Right kidney (tissue), 9 donors: ENCODE measurements at places on chromosomes 6 and 20.
A peak's percentile ranks its signal among the peaks of the same experiment; 100 is the strongest.

DNA sequence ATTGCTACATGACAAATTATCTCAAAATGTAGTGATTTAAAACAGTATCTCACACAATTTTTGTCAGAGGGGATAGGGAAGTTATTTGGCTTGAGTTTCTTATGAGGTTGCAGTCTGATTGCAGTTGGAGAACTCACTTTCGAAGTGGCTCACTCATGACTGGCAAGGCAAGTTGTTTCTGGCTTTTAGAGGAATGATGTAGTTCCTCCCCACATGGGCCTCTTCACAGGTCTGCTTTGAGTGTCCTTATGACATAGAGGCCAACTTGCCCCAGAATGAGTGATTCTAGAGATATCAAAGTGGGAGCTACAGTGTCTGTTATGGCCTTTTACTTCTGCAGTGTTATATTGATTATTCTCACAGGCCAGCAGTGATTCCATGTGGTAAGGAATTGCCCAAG, 6.1 kb downstream of the DOP1A start:
- no peak for DNase-seq

- no peak for DNase-seq
These were observed 1062.0 kb downstream of the HACE1 start for GRCh38 chr6:103797738-103798137.

- DNase-seq, result no peak
These were observed 145.3 kb downstream of the GMPR start for GRCh38 chr6:16383607-16384206.

DNA sequence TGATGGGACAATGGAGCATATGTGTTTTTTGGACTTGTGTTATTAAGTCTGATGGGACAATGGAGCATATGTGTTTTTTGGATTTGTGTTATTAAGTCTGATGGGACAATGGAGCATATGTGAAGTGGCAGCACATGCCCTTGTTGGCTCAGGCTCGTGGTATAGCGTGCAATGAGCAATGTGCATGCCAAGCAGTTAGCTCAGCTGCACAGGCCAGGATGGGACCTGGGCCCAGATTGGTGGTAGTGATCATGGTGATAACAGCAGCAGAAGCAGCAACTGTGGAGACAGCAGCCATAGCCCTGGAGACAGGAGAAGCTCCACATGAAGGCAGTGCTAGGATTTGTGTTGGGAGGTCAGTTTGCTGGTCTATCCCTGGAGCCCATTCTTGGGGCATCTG, 61.1 kb downstream of the IL20RA start:
- DNase-seq, result no peak

GRCh38 chr6:45437439-45437815, 59.7 kb upstream of the SUPT3H start:
- DNase-seq, result peak; percentile 11

GRCh38 chr6:125153391-125154117, at the start of gene TPD52L1:
TSS of gene TPD52L1 (plus strand) at chr6:125153773. CDS start at chr6:125153952, 179 bp downstream.
- peak; percentile 86 for DNase-seq

- DNase-seq, result no peak
These were observed 95.1 kb upstream of the EXOC2 start for GRCh38 chr6:788058-788457.

GRCh38 chr6:56890683-56891429, 64.1 kb upstream of the BEND6 start:
- no peak for DNase-seq

DNA sequence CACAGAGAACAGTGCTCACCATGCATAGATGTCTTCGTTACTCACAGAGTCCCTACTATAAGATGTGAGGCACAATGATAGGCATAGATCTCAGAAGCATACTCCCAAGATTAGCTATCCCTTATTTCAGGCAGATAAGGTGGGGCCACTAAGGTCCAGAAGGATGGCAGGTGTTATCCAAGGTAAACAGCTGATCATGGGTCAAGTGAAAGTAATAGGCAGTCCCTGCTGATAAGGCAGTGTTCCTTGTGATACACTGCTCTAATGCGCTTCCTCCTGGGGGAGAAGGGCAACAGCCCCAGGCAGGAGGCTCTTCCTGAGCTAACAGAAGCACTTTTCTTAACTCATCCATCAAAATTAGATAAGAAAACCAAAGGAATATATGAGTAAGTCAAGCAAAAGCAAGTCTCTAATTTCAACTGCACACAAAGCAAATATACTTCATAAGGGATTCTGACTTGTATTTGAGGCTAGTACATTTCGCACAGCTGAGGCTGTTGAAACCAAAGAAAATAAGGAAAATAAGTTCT, 42.2 kb downstream of the METTL24 start:
- no peak for DNase-seq

DNA sequence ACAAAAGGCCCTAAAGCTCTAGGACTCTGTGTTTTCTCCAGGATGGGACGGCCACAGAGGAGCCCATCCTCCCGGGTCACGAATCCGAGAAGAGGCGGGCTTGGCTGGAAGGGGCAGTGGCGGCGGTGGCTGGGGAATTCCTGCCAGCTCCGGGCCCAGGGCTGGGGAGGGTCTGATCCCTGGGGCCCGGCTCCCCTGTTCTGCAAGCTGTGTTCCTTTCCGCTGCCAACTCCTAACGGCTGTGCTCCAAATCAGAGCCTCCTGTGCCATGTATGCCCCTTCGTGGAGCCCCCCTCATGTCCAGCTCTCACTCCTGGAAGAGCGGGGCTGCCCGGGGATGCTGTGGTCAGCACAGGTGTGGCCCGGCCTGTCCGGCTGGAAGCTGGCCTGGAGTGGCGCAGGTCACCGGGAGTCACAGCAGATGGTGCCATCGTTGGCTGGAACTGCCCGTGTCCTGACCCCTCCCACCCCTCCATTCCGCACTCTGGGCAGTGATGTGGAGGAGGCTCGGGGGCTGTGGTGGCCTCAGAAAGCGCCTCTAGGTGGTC, 88.2 kb upstream of the MPC1 start:
- DNase-seq, result no peak

DNA sequence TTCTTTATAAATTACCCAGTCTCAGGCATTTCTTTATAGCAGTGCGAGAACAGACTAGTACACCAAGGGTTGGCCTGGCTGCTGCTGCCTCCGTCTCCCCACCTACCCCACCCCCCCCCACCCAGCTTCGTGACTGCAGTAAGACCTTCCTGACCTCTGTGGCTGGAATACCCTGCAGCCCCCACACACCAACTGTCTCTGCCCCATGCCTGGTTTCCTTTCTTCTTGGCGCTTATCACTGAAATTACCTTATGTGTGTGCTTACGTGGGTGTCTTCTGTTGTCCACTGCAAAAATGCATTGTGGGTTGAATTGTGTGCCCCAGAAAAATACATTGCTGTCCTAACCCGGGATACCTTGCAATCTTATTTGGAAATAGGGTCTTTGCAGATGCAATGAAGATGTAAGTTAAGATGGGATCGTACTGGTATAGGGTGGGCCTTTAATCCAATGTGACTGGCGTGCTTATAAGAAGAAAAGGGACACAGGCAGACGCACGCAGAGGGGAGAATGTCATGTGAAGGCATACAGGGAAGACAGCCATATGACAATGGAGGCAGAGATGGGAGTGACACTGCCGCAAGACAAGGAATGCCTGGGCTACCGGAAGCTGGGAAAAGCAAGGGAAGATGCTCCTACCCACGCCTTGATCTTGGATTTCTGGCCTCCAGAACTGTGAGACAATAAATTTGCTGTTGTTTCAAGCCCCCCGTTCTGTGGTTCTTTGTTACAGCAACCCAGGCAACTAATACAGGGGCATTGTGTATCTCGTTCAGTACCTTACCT, 15.4 kb downstream of the SYNJ2 start:
- no peak for DNase-seq

DNA sequence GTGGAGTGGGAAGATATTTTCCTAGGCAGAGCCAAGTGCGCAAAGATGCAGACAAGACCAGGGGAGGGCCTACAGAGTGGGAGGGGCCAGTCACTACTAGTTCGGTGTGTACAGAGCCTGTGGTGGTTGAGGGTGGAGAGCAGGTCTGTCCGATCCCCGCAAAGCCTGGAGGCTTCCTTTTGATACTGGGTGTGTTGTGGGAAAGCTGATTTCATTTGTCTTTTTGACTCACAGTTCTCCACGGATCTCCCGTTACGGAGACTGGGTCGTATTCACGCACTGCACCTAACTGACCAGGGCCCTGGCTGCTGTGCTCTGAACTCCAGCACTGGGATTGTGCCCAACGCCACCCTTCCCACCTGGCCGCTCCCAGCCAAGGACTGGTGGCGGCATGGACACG, 1.4 kb upstream of the TIAM2 start:
- DNase-seq, result no peak

- DNase-seq, result no peak
These were observed 5.1 kb downstream of the OGFR start for GRCh38 chr20:62809530-62810428.

DNA sequence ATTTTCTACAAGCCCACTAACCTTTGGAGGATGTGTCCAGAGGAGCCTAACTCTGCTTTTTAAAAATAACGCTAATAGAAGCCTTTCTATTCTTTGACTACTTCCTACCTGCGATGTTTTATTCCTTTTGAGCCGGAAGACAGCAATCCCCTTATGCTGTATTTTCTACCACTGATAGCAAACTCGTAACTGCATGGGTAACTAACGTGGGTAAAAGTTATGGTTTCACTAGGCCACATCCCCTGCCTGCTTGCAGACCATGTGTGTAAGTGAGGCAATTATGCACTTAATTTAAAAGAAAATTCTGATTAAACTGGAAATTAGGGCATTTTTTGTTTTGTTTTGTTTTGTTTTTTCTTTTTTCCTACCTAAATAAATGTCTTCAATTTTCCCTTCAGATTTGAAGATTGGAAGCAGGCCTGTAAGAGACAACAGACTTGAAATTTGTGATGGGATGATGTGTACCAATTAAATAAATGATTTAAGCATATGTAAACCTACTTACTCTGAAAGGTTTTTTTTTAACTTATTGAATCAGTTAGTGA, 931 bp downstream of the UFL1 start:
- no peak for DNase-seq
